GM23338 (cell line): ENCODE measurements at places on chromosomes 7 and 10. TPM values are rescaled to one million over a fixed set of nuclear protein-coding genes. Genes with fewer than 3 reads are reported as not detected.

Gene C1GALT1
- total RNA-seq = 203 and 261 TPM in 2 replicates

Gene SOSTDC1
- total RNA-seq = 0.70 and 0.76 TPM in 2 replicates

Gene EVX1
- total RNA-seq = not detected in 2 replicates

Gene POU6F2
- total RNA-seq = 5.0 and 7.2 TPM in 2 replicates

Gene GPER1
- total RNA-seq = 2.8 TPM in 1 of 2 replicates, not detected in the other

GRCh38 chr10:86803156-86803555 is 46.7 kb downstream of the BMPR1A start:
- DNase-seq = no peak
- H3K4me3 ChIP-seq = no peak overlapping the region
- H3K27ac ChIP-seq = no peak overlapping the region

DNA sequence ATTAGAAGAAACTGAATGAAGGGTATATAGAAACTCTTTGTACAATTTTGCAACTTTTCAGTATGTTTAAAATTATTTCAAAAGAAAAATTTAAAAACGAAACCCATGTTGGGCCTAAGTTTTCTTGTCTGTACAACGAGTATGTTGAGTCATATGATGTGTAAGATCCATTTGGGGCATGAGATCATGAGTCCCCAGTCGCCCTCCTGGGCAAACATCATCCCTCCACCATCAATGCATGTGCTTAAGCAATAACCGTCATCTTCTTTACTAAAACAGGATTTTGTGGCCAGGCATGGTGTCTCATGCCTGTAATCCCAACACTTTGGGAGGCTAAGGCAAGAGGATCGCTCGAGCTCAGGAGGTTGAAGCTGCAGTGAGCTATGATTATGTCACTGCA is 54.2 kb upstream of the CDCA7L start:
- no peak overlapping the region for H3K4me3 ChIP-seq
- no peaks in the 10 kb centered on the region for H3K4me1 ChIP-seq
- H3K27me3 ChIP-seq = no peaks in the 10 kb centered on the region
- no peak overlapping the region for H3K27ac ChIP-seq

GRCh38 chr7:51324206-51324898 is 7.7 kb upstream of the COBL start:
- H3K27ac ChIP-seq = no peak overlapping the region
- H3K4me1 ChIP-seq = peaks cover 45% of the 10 kb centered on the region
- no peaks in the 10 kb centered on the region for H3K36me3 ChIP-seq
- H3K4me3 ChIP-seq = no peak overlapping the region
- no peak for DNase-seq
- 0 out of 2 replicates have a peak, but pooled peaks cover 3% of the 10 kb centered on the region for H3K27me3 ChIP-seq

- peak; percentile 66 for DNase-seq
- H3K4me3 ChIP-seq = no peak overlapping the region
- no peaks in the 10 kb centered on the region for H3K36me3 ChIP-seq
- 0 out of 2 replicates have a peak, but pooled peaks cover 6% of the 10 kb centered on the region for H3K4me1 ChIP-seq
- H3K27ac ChIP-seq = no peak overlapping the region
These were observed 29.4 kb upstream of the GATAD1 start for GRCh38 chr7:92417913-92418312.

DNA sequence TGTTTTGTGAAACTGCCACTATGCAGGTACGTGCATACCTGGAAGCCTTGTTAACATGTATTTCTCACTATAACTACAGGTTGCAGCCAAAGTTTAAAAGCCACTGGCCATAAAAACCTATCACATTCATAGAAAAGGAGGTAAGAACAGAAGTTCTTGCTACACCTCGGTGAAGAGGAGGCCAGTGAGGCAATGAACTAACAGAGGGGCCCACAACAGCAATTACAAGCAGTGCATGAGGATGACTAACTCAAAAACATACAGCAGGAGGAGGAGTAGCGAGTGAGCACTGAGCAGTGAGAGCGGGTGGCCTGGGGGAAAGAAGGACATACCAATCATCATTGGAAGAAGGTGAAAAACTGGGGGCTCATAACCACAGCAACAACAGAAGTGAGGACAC is 51.6 kb downstream of the NUDCD3 start:
- no peak overlapping the region for H3K4me3 ChIP-seq
- no peaks in the 10 kb centered on the region for H3K4me1 ChIP-seq
- no peaks in the 10 kb centered on the region for H3K36me3 ChIP-seq
- H3K27me3 ChIP-seq = no peaks in the 10 kb centered on the region
- H3K27ac ChIP-seq = no peak overlapping the region
- no peak for DNase-seq

DNA sequence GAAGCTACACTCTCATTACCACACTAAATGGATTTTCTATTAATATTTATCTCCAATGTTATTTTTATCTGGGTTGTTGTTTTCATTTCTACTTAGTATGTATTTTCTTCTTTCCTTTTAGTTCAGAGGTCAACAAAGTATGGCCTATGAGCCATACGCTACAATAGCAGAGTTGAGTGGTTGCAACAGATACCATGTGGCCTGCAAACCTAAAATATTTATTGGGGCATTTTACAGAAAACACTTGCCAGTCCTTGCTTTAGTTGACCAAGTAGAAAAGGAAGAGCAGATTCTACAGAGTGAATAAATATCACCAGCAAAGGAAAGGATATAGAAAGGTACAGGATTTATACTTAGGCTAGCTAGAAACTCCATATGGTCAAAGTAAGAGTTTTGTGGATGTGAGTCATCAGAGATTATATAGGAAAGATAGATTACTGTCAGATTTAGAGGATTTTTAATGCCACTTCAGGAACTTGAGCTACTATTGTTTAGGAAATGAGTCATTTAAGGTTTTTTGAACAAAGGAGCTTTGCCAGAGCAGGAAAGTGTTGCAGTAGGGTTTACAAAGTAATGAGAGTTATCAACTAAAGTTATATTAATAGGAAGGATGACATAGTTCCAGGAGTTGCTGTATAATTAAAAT is 323.3 kb upstream of the KAT6B start:
- H3K36me3 ChIP-seq = no peaks in the 10 kb centered on the region
- no peaks in the 10 kb centered on the region for H3K27me3 ChIP-seq
- H3K4me1 ChIP-seq = no peaks in the 10 kb centered on the region
- no peak for DNase-seq

DNA sequence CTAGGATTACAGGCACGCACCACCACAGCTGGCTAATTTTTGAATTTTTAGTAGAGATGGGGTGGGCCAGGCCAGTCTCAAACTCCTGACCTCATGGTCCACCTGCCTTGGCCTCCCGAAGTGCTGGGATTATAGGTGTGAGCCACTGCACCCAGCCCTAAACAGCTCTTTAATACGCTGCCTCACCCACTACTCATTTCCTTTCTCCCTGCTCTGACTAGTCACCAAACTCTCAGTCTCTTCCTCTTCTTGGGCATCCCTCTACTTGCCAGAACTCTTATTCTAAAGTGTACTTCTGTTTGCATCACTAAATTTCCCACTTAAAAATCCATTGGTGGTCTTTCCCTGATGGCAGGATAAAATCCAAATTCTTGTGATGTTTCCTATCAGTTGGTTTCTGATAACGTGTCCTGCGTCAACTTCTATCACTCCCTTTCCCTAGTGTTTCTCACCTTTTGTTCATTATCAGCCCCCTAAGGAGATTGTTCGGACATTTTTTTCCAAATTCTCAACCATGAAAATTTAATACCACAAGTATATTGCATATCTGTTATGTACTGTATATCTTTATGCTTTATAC is 124.7 kb downstream of the CUBN start:
- H3K27ac ChIP-seq = no peak overlapping the region
- no peak for DNase-seq
- no peaks in the 10 kb centered on the region for H3K4me1 ChIP-seq
- H3K27me3 ChIP-seq = no peaks in the 10 kb centered on the region
- no peaks in the 10 kb centered on the region for H3K36me3 ChIP-seq

GRCh38 chr10:33722067-33722466 is 387.6 kb upstream of the NRP1 start:
- peaks cover 18% of the 10 kb centered on the region for H3K4me1 ChIP-seq
- H3K27ac ChIP-seq = 0 out of 2 replicates have a peak overlapping the region, but pooled peaks have one; percentile 12
- no peaks in the 10 kb centered on the region for H3K27me3 ChIP-seq
- H3K36me3 ChIP-seq = no peaks in the 10 kb centered on the region

DNA sequence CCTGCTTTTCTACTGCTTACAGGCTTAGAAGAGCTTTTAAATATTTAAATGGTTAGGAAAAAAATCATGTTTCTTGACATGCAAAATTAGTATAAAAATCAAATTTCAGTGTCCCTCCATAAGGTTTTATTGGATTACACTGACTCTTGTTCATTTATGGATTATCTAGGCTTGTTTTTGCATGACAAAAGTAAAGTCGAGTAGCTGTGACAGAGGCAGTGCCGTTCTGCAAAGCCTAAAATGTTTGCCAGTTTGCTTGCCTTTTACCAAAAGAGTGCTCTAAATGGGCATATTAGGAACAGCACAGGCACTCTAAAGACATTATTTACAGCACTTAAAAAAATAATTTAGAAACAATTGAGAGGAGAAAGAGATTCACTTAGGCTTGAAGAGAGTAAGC is 139.6 kb downstream of the TSPAN12 start:
- no peak overlapping the region for H3K4me3 ChIP-seq
- no peaks in the 10 kb centered on the region for H3K36me3 ChIP-seq
- no peak overlapping the region for H3K27ac ChIP-seq
- no peak for DNase-seq
- H3K27me3 ChIP-seq = no peaks in the 10 kb centered on the region

GRCh38 chr7:142759433-142759832 is 10.2 kb downstream of the PRSS1 start:
- H3K27me3 ChIP-seq = no peaks in the 10 kb centered on the region
- no peak overlapping the region for H3K4me3 ChIP-seq
- no peaks in the 10 kb centered on the region for H3K4me1 ChIP-seq
- no peak for DNase-seq
- H3K27ac ChIP-seq = no peak overlapping the region

- H3K27ac ChIP-seq = no peak overlapping the region
- H3K4me1 ChIP-seq = peaks cover 19% of the 10 kb centered on the region
- no peaks in the 10 kb centered on the region for H3K36me3 ChIP-seq
- H3K27me3 ChIP-seq = no peaks in the 10 kb centered on the region
- no peak for DNase-seq
- H3K4me3 ChIP-seq = no peak overlapping the region
These were observed 205.4 kb upstream of the VSTM2A start for GRCh38 chr7:54336800-54337199.

DNA sequence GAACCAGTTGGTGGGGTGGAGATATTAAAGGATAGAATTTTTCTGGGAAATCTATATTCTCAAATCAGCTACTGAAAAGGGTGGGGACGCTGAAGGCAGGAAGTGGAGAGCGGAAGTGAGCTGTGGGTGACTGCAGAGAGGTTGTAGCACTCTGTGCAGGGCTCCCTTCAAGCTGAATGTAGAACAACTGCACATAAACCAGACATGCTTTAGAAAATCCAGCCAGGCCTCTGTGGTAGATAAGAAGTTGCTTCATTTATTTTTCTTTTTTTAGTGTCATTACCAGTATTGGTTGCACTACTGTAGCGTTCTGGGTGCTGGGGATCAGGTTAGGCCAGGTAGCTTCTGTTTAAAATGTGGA is 127.8 kb downstream of the CELF2 start:
- no peak overlapping the region for H3K4me3 ChIP-seq
- H3K27ac ChIP-seq = peak overlapping the region; percentile 85
- H3K4me1 ChIP-seq = peaks cover 62% of the 10 kb centered on the region
- no peaks in the 10 kb centered on the region for H3K27me3 ChIP-seq

DNA sequence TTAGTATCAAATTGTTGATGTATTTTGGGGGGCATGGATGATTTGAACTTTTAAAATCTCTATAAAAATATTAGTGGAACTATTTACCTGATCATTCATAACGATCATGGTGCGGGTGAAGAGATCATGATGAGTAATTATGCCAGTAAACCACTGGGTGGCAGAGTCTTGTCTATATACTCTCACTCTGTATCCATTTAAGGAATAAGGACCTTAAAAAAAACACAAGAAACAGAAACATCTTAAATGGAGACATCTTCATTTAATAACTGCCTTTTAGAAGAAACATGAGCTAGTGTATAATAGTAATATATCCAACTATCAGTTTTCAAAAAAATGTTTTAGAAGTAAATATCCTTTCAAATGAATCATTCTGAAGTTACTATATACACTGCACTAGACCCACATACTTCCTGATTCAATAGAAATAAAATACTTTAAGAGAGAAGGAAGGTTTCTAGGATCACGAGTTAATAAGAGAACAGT is 84.0 kb downstream of the NRBF2 start:
- peaks cover 40% of the 10 kb centered on the region for H3K36me3 ChIP-seq
- no peaks in the 10 kb centered on the region for H3K27me3 ChIP-seq
- H3K27ac ChIP-seq = no peak overlapping the region
- no peak overlapping the region for H3K4me3 ChIP-seq
- DNase-seq = peak; percentile 72

GRCh38 chr10:113297226-113297625 is 255.6 kb upstream of the HABP2 start:
- no peak overlapping the region for H3K27ac ChIP-seq
- no peaks in the 10 kb centered on the region for H3K36me3 ChIP-seq
- DNase-seq = no peak
- H3K27me3 ChIP-seq = no peaks in the 10 kb centered on the region
- H3K4me1 ChIP-seq = no peaks in the 10 kb centered on the region; the same call in 1 of the 2 replicates
